ENCODE measurements at places on chromosomes 13 and 19.

DNA sequence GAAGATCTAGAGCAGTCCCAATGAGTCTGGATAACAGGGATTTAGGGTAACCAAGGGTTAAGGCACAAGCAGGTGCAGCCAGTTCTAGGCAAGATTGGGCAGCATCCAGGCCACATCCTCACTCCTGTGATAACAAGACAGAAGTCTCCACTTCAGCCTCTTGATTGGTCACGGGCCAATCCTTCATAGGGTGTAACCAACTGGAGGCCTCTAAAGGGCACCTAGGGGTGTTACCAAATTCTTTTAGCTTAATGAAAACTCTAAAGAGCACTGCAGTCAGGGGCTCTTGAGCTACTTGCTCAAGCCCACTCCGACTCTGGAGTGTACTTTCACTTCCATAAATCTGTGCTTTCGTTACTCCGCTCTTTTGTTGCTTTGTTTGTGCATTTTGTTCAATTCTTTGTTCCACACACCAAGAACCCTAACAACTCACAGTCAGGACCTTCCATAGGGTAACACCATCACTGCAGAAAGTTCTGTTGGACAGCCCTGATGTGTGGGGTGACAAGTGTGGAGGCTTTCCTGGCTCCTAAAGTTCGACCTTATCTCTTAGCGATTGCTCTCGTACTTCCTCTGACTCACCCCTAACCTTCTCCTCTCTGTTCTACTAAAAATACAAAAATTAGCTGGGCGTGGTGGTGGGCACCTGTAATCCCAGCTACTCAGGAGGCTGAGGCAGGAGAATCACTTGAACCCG lies 36.1 kb downstream of the ZSWIM9 start:
- DNase-seq, result no peak

GRCh38 chr13:79141082-79141481 lies 265.0 kb downstream of the RBM26 start:
- DNase-seq, result no peak

- no peak for DNase-seq
These were observed 1210.1 kb downstream of the DIAPH3 start for GRCh38 chr13:58953638-58954037.

DNA sequence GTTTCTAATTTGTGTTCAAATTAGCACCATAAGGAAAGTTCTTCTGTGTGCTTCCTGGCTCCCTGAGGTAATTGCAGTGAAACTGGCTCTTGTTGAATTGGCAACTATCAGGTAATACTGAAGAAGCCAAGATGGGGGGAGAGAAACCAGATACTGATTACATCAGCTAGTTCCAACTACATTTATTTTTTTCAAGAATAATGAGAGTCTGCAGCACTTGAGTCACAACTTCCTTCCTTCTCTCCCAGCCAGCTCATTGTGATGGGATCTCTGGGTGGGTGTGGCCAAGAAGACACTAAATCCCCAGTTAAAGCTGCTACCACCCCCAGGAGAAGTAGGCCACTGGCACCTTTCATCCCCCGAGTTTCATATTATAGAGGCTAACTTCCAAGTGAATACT lies 100.7 kb upstream of the RXFP2 start:
- DNase-seq, result no peak

DNA sequence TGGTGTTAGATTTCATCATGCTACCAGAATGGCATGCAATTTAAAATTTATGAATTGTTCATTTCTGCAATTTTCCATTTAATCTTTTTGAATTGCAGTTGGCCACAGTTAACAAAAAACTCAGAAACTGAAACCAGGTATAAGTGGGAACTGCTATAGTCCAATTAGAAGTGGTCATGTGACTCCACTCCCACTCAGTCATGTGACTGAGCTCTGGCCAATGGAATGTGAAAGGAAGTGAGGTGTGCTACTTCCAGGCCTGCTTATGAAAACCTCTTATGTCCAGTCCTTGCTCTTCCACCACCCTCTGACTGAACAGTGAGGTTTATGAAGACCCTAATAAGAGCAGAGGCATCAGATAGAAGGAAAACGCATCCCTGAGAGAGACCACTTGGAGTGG lies 47.0 kb downstream of the DLEU7 start:
- no peak for DNase-seq

DNA sequence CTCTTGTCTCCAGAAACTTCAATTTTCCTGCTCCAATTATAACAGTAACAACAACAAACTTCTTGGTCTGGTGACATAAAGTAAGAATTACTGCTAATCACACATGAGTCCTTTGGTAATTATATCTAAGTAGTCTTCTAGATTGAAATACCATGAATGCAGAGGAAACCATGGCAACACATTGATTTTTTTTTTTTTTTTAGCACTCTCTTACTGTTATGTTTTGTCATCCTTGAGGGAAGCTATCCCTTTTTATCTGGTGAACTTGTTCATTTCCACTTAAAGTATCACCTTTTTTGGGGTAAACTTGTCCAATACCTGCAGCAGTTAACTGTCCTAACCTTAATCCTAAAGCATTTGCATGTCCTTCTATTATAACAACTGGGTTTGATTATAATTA lies 256.3 kb downstream of the B3GLCT start:
- DNase-seq, result no peak

DNA sequence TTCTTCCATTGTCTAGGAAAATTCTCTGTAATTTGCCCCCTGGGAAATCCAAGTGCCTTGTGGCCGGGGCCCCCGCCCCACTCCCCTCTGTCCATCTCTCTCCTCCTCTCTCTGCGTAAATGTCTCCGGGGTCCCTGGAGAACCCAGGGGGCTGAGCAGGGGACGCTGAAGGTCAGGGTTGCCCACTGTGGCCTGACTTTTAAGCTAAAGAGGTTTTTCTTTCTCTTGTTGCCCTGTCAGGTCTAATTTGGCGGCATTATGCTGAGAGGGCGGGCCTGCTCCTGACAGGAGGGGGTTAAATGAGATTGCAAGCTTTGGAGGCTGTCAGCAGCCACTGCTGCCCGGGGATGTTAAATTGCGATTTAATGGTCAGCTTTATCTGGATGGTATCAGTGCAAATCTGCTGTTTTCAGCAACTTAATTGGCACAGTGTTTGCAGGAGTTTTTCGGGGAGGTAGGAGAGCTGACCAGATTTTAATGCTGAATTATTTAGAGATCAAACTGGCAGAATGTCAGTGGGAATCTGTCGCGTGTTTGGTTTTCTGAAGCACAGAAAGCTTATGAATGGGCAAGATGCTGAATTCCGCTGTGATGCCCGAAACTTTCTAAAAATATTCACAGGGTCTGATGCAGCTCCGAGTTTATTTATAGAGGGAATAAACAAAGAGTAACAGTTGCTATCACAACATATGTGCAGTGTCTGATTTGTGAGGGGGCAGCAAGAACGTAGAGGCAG lies 93.2 kb upstream of the SOX1 start:
- DNase-seq, result no peak

DNA sequence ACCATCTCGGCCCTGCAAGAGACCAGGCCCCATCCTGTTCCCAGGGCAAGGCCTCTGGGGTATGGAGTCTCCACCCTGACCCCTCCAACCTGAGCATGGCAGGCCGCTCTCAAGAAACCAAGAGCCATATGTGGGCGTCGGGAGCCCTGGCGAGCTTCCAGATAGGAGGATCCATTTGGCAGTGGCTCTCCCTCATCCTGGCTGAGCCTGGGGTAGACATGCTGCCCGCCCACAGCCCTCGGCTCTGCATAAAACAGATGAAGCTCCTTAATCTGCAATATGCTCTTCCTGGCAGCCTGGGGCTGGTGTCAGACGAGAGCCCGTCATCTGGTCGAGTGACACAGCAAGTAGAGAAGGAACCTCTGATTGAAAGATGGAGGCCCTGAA lies 6.1 kb downstream of the ATP13A1 start:
- no peak for DNase-seq

DNA sequence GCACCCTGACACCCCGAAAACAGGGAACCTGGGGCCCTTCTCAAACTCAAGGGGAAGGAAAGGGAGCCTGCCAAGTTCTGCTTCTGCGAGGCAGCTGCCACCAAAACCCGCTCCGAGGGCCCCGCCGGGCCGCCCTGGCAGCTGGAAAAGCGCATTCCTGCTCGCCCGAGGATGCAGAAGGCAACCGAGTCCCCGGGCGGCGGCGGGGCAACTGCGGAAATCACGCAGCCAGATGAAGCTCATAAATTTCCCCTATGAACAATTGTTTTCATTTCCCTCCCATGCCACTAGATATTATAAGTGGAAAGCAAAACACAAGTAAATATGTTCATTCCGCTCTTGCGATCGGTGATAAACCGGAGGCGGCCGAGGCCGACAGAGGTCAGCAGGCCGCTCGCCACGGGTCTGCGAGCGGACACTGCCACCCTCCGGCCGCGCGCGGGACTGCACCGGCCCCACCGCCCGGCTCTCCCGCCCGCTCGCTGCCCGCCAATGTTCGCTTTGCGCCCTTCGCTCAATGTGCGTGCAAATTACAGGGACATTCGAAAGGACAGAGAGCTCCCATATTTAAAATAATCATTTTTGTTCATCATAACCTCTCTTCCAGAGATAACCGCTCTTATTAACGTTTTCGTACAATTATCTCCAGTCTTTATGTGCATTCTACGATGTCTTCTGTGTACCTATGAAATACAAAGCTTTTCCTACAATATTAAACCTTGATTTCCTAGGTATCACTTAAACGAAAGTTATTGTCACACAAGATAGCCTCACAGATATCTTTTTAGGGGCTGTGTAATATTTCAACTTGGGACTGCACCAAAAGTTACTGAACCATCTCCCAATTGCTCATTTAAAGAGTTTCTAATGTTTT lies 120.8 kb upstream of the ZNF507 start:
- DNase-seq, result no peak

- no peak for DNase-seq
These were observed 45.3 kb downstream of the KLF2 start for GRCh38 chr19:16369664-16370576.

DNA sequence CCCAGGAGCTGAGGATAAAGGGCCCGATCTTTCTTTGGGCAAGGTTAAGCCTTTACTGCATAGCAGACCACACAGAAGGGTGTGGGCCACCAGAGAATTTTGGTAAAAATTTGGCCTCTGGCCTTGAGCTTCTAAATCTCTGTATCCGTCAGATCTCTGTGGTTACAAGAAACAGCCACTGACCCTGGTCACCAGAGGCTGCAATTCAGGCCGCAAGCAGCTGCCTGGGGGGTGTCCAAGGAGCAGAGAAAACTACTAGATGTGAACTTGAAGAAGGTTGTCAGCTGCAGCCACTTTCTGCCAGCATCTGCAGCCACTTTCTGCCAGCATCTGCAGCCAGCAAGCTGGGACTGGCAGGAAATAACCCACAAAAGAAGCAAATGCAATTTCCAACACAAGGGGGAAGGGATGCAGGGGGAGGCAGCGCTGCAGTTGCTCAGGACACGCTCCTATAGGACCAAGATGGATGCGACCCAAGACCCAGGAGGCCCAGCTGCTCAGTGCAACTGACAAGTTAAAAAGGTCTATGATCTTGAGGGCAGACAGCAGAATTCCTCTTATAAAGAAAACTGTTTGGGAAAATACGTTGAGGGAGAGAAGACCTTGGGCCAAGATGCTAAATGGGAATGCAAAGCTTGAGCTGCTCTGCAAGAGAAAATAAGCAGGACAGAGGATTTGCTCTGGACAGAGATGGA lies 8.4 kb upstream of the CEACAM19 start:
- DNase-seq, result no peak

GRCh38 chr13:97058926-97059325 lies 64.7 kb upstream of the OXGR1 start:
- DNase-seq, result no peak

DNA sequence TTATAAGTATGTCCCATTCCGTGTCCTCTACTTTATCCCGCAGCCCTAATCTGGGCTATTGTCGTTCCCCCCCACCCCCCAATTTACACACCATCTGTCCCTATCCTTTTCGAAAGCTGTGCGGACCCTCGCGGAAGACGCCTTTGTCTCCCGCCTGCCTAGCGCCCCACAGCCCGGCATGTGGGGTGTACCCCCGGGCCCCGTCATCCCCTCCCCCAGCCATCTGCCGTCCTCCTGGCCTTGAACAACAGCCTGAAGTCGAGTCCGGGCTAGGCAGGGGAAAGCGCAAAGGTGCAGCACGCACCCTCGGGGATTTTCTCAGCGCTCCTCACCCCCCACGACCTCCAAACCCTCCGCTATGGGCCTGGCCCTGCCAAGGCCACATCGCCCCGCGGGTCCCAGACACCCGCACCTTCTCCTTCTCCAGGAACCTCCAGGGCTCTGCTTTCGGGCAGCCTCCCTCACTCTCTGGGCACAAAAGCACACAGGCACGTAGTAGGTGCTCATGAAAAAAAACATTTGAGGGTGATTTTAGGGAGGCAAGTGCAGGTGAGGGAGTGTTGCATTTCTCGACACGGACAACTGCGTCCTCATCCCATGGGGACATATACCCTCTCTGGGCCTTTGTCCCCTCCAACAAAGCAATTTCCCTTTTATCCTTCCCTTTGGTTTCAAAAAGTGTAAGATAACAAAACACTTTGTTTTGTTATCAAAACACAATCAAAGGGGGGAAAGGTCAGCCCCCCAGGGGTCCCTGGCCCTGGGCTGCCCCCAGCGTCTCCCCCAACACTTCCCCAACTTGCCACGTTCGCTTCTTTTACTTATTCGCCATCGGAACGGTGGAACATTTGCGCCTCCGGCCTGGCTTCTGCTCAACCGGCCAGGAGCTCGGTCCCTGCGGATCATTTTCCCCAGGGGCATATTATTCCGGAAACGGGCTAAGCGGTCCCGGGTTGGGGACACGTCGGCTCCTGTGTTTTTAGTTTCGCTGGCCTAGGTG lies 16.4 kb downstream of the CCDC124 start:
- no peak for DNase-seq

DNA sequence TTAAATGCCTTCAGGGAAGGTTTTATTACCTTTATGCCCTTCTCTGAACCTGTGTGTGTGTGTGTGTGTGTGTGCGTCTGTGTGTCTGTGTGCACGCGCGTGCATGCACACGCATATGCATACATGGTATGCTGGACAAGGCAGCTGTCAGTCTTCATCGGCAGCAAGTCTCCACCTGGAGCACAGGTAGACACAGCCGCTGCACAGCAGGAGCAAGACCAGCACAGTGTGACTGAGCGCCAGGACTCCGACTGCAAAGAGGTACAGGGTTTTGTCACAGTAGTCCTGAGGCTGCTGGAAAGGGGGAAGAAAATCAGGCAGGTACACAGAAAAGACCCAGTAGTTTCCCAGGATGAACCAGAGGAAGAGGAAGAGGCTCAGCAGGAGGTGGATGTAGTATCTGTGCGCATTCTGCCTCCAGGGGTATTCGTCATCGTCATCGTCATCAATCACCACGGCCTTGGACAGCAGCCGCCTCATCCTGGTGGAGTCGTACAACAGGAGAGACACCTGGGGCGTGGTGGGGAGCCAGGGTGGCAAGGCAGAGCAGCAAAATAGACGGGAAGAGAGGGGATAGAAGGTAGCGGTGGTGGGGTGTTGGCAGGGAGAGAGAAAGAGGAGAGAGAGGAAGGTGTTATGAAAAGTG lies 12.8 kb upstream of the DHRS12 start:
- no peak for DNase-seq
